ENCODE measurements at places on chromosomes 7 and 10.

DNA sequence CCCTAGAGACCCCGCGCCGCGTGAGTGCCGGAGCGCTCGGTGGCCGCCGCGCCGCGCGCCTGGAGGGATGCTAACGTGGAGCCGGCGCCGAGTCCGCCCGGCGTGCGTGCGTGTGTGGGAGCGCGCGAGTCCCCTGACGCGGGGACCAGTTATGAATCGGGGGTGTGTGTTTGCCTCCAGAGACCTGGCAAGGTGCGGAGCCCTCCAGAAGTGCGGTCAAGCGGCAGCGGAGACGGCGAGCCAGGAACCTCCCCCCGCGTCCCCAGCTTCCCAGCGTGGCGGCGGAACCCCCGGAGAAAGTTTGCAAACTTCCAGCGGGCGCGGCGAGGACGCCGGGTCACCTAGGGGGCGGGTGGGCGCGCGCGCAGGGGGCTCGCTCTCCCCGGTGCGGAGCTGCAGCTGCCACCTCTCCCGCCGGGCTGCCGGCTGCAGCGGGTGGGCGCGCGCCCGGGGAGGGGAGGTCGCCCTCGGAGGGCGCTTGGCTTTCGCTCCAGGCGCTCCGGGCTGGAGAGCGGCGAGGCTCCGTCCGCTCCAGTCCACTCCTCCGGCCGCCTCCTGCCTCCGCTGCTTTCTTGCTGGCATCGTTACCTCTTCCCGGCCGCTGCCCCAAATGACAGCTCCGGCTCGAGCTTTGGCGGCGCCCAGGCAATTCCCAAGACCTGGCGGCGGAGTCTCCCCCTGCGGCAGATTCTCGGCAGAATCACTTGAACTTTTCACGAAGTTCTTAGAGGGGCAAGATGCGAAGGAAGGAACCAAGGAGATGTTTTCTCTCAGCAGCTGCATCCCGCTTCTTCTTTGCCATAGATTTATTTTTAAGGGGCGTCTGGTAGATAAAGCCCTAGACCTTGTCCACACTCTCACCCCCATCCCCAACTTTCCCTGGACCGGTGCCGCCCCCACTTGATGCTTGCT lies 2.3 kb upstream of the CREB5 start:
- DNase-seq = no peak

- no peak for DNase-seq
Measured at GRCh38 chr10:2874963-2875362, 192.4 kb upstream of the PFKP start.

DNA sequence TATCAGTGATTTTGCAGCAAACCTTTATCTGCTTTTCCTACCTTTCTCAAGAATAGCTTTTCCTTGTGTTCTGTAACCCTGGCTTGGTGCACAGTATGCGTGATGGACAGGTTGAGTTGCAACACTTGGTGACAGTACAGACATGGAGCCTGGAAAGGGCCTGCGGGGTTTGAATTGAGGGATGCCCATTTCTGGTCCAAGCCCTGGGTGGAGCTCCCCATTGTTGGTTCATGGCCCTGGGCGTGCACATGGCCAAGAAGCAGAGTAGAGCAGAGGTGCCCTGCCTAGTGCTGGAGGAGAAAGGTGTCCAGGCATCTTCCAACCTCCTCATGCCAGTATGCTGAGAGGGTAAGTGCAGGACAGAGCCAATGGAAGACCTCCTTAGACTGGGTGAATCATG lies 106.6 kb upstream of the MKLN1 start:
- DNase-seq = no peak

DNA sequence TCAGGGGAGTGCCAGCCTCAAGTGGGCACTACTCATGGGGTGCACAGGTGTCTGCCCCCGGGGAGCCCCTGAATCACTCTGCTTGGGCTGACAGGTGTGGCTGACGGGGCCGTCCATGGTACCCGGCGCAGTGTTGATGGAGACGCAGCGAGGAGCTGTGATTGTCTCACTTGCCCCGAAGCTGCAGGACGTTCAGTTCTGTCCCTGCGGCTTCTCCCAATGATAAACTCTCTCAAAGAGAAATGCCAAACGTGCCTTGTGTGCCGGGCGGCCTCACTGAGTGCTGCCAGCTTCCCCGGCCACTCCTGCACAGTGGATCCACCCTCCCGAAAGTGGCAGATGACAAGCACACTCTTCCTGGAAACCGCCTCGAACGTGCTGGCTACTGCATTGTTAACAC lies 203.2 kb downstream of the DNAJB6 start:
- peak; percentile 37 for DNase-seq

- DNase-seq = no peak
Measured at GRCh38 chr7:30182814-30183213, 48.0 kb downstream of the MTURN start.

DNA sequence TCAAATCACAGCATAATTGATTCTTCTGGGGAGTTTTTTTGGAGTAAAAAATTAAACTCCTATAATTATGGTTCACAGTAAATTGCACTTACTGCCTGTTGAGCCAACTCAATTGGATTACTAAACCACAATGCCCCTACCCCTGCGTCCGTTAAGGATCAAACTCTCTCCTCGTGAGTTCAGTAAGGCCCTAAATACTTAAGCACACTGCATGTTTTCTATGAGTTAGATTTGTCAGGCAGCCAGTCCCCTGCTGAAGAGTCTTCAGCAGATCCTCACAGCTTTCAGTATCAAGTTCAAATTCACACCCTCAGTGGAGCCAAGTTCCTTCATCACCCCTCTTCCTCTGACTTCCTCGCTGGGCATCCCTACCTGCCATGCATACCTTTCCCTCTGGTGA lies 275.0 kb upstream of the BMPER start:
- no peak for DNase-seq

- DNase-seq = no peak
Measured at GRCh38 chr10:124688889-124689670, 55.1 kb downstream of the FAM53B start.

GRCh38 chr10:28986117-28986792 lies 302.6 kb upstream of the LYZL1 start:
- no peak for DNase-seq

- DNase-seq = no peak
Measured at GRCh38 chr7:85041605-85042216, 145.1 kb downstream of the SEMA3D start.

DNA sequence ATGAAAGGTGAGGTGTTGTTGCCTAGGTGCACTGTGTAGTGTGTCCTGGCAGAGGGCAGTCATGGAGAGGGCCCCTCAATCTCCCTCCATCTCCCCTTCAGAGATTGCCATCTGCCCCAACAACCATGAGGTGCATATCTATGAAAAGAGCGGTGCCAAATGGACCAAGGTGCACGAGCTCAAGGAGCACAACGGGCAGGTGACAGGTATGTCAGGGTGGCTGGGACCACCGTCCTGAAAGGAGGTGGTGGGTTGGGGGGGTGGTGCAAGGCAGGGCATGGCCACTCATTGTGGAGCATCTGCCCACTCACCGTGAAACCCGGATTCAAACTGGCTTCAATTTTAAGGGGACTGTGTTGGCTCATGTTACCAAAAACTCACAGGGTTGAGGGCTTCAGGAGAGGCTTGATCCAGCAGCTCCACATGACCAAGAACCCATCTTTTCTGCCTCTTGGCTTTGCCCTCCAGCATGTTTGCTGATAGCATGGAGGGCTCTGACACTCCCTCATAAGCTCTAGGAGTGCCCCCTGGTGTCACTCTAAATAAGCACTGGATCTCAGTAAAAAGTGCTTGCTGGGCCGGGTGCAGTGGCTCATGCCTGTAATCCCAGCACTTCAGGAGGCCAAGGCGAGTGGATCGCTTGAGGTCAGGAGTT lies 12.2 kb downstream of the ARPC1B start:
- DNase-seq = no peak

GRCh38 chr7:7327423-7327822 lies 145.1 kb downstream of the C1GALT1 start:
- DNase-seq = no peak

DNA sequence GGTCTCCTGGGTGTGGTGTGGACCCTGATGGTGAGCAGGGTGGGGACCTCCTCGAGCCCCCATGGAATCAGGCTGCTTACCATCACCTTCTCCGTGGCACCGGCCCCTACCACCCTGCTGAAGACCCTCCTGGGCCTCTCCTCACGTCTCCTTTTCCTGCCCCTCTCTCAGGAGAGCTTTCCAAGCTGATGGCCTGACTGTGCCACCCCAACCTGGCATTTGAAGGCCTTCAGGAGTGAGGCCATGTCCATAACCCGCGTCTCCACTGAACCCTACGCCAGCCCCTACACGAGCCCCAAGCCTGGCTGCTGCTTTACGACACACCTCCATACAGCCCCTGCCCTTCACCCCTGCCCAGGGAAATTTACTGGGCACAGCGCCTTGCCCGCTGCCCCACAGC lies 55.4 kb downstream of the ZRANB1 start:
- no peak for DNase-seq

- DNase-seq = no peak
Measured at GRCh38 chr10:88618496-88618895, 31.9 kb downstream of the LIPJ start.

DNA sequence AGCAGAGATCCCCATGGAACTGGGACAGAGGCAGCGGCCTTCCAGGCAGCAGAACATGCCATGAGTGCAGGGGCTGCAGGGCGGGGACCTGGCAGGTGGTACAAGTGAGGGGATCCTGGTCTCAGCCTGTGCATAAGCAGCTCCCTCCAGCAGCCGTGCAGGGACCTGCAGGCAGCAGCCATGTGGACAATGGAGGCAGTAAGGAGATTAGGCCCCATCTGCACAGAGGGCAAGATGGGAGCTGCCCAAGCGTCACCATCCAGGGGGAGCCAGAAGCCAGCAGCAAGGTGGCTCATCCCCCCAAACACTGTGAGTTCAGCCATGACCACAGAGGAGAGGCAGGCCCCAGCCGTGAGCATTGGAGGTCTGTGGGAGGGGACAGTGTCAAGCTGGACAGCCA lies 3.1 kb downstream of the DDC start:
- DNase-seq = no peak

DNA sequence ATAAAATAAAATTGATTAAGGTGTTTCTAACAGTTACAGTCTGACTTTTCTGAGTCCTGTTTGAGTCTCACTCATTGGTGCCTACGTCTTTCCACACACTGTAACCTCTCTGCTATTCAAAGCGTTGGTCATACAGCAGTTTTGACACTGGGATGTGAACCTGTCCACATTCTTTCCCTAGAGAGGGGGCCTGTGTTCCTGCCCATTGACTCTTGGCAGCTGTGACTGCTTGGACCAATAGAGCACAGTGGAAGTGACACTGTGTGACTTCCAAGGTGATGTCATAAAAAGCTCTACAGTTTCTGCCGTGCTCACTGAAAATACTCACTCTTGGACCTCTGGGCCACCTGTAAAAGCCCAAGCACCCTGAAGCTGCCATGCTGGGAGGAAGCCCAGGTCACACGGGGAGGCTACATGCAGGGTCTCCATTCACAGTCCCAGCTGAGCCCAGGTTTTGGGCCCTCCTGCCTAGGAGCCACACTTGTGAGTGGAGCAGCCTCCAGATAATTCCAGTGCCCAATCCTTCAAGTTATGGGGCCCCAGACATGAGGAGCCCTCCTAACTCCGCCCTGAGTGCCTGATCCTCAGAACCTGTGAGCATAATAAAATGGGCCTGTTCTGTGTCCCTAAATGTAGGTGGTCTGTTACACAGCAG lies 704 bp upstream of the ANTXRL start:
- peak; percentile 28 for DNase-seq

DNA sequence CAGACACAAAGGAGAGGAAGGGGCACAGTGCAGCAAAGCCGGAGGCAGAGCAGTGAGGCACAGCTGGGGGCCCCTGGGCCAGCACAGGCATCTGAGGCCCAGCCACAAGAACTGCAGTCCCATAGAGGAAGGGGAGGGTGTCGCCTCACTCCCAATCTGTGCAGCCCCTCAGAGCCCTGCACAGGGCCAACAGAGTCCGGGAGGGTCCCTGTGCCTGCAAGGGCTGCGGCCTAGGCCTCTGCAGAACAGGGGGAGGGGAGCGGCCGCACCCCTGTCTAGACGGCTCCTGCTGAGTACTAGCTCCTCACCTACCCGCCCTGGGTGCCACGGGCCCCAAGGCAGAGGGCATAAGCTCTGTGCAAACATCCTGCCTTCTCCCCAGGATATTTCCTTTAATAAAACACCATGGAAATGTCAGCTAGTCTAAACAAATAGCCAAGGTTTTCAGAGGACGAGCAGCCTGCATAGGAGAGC lies 32.4 kb upstream of the RET start:
- DNase-seq = peak; percentile 28

DNA sequence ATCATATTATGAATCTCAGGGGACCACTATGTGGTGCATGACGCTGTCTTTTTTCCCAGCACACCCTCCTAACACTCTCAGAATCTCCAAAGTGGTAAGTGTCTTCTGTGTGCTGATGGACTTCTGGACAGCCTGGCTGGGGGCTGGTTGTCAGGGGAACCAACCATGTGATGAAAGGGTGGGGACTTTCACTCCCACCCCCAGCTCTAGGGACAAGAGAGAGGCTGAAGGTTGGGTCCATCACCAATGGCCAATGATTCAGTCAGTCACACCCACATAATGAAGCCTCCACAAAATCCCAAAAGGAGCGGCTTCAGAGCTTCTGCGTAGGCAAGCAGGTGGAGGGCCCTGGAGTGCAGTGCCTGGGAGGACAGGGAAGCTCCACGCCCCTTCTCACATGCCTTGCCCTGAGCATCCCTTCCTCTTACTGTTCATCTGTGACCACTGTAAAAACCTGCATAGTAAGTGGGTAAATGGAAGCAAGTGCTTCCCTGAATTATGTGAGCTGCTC lies 44.6 kb downstream of the RASGEF1A start:
- DNase-seq = no peak

DNA sequence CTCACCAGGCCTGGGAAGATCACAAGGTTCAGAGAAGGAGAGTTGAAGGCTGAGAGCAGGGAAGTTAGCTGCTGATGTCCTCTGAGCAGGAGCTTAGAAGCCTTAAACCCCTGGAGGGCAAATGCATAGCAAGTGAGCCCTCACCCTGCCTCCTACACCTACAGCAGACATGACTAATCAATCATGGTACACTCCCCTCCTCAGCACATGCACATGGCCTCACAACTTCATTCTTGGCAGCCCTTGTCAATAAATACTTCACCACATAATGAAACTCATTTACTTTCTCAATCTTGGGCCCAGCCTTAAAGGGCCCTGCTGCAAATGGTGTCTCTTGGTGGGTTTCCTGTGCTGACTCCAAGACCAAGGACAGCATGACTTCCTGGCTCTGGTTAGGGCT lies 12.9 kb downstream of the MMRN2 start:
- no peak for DNase-seq

Data from RWPE2 (cell line).